ENCODE measurements at places on chromosomes 7 and 10.

GRCh38 chr7:41685684-41686083 lies 17.2 kb downstream of the INHBA start:
- no peak for DNase-seq

- DNase-seq: no peak
Measured at GRCh38 chr10:102598243-102598642, 46.0 kb upstream of the TRIM8 start.

GRCh38 chr10:61933859-61934555 lies 32.5 kb downstream of the ARID5B start:
- DNase-seq: no peak

- no peak for DNase-seq
Measured at GRCh38 chr10:54363390-54363789, 437.6 kb downstream of the PCDH15 start.

DNA sequence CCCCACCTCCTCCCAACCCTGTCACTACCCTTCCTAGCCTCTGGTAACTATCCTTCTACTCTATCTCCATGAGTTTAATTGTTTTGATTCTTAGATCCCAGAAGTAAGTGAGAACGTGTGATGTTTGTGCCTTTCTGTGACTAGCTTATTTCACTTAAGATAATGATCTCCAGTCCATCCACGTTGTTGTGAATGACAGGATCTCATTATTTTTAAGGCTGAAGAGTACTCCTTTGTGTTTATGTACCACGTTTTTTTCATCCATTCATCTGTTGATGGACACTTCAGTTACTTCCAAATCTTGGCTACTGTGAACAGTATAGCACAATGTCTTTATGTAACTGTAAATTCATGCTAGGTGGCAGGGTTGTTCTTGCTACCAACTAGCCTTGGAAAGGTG lies 461.6 kb downstream of the PLXDC2 start:
- no peak for DNase-seq

GRCh38 chr7:116726149-116726548 lies 54.2 kb downstream of the MET start:
- DNase-seq: no peak

GRCh38 chr7:97305589-97305988 lies 188.1 kb downstream of the SDHAF3 start:
- DNase-seq: no peak

DNA sequence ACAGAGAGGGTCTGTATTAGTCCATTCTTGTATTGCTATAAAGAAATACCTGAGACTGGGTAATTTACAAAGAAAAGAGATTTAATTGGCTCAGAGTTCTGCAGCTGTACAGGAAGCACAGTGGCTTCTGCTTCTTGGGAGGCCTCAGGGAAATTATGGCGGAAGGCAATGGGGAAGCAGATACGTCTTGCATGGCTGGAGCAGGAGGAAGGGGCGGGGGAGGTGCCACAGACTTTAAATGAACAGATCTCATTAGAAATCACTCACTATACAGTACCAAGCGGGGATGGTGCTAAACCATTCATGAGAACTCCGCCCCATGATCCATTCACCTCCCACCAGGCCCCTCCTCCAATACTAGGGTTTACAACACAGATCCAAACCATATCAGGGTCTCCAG lies 3.7 kb upstream of the CALU start:
- no peak for DNase-seq

DNA sequence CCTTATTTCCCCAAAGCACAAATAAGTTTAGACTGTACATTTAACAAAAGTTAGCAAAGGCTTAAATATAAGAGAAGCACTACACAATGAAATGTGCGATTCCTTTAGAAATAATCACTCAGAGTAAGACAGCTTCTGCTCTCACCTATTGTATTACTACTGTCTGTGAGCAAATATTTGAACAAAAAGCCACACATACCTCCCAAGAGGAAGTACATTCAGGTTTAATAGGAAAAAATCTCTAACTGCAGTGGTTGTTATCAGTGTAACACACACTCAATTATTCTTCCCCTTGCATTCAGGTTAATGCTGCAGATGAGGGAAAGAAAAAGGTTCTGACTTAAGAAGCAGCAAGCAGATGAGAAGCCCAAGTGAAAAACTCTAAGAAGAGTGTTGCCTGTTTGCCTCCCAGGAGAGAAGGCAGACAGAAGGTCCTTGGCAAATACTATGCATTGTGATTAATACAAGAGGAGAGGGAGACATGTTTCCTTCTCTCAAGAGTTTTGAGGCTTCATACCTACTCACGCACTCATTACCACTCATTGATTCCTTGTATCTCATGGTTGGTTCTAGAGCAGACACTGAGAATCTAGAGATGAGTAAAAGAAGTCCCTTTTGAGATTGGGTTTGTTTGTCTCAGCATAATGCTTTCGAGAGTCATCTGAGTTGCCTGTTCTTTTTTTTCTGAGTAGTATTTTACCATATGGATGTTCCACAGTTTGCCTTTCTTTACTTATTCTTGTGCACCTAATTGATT lies 13.6 kb downstream of the GIMAP4 start:
- DNase-seq: no peak

- DNase-seq: no peak
Measured at GRCh38 chr10:22821501-22821900, 106.4 kb upstream of the ARMC3 start.

- no peak for DNase-seq
Measured at GRCh38 chr7:108613949-108614381, 44.3 kb downstream of the DNAJB9 start.

DNA sequence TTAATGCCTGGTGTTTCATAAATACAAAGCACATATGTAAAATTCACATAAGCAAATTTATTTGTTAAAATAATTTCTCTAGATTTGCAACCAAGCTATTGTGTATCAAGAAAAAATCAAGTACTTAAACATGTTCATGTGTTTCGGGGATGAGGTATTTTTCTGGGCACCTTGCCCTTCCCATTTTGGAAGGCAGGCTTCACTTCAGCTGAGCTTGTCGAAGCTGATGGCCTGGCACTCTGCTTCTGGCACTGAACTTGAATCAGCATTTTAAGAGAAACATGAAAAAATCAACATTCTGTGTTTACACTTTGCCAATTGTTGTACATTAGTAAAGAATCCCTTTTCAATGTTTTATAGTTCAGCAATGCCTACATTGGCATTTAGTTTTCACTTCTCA lies 179.1 kb upstream of the STEAP4 start:
- no peak for DNase-seq

Measured in CD8-positive, alpha-beta T cell (primary cell).